ENCODE measurements at places on chromosomes 16 and 17. TPM values are rescaled to one million over a fixed set of nuclear protein-coding genes. Genes with fewer than 3 reads are reported as not detected.

The SLC5A11 gene
- 0.22 TPM for total RNA-seq

The BCO1 gene
- not detected for total RNA-seq

The SMIM36 gene
- total RNA-seq, result not detected

The RAB11FIP4 gene
- 37.9 TPM for total RNA-seq

The TMEM106A gene
- 46.0 TPM for total RNA-seq

The SLC38A10 gene
- total RNA-seq, result 75.9 TPM

The ASIC2 gene
- total RNA-seq, result not detected

DNA sequence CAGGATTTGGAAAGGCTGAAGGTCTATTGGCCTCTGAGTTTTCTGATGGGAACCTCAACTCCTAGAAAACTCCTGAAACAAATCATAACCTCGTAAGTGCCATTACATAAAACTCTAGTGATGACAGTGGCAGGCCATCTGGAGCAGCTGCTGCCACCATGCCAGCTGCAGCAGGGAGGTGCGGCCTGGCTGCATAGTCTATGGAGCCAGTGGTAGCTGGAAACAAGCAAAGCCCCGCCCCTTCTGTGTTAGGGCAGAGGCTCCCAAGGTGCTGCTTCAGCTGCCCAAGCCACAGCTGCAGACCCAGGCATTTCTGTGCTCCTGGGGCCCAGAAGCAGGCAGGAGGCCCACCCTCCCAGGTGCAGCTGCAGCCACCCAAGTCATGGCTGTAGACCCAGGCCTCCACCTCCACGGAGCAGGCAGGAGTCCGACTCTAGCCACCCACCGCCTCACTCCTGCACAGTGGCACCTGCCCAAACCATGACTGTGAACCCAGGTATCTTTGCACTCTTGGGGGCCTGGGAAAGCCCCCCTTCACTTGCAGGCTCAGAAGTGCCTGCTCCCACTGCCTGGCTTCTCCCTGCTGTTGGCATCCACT lies 254.1 kb upstream of the KCNJ16 start:
- no peak for DNase-seq

DNA sequence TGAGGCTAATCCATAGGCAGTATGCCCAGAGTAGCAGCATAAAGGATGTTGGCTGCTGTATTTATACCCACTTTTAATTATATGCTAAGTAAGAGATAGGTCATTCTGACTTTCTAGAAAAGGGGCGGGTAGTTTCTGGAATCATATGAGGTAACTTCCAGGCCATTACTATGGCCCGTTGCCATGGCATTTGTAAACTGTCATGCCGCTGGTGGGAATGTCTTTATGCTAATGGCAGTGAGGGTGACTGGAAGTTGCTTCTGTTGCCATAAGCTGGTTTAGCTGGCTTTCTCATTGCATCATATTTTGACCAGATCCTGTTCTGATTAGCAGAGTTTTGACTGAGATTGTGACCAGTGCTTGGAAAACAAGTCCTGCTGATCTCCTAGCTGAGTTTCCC lies 929.6 kb upstream of the CDH8 start:
- no peak for DNase-seq

GRCh38 chr17:51914577-51914976 lies 243.9 kb downstream of the CA10 start:
- no peak for DNase-seq

DNA sequence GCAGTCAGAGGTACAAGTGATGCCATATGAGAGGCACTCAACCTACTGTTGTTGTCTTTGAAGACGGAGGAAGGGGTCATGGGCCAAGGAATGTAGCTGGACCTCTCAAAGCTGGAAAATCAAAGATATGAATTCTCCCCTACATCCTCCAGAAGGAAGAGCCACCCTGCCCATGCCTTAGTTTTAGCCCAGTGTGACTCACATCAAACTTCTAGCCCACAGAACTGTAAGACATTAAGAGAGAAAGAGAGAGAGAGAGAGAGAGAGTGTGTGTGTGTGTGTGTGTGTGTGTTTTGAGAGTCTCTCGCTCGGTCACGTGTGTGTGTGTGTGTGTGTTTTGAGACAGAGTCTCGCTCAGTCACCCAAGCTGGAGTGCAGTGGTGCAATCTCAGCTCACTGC lies 87.1 kb downstream of the STX8 start:
- no peak for DNase-seq

GRCh38 chr16:67546761-67547422 lies 15.4 kb upstream of the CTCF start:
- peak; percentile 73 for DNase-seq

- DNase-seq, result no peak
These were observed 10.8 kb downstream of the EXOC7 start for GRCh38 chr17:76092526-76093413.

DNA sequence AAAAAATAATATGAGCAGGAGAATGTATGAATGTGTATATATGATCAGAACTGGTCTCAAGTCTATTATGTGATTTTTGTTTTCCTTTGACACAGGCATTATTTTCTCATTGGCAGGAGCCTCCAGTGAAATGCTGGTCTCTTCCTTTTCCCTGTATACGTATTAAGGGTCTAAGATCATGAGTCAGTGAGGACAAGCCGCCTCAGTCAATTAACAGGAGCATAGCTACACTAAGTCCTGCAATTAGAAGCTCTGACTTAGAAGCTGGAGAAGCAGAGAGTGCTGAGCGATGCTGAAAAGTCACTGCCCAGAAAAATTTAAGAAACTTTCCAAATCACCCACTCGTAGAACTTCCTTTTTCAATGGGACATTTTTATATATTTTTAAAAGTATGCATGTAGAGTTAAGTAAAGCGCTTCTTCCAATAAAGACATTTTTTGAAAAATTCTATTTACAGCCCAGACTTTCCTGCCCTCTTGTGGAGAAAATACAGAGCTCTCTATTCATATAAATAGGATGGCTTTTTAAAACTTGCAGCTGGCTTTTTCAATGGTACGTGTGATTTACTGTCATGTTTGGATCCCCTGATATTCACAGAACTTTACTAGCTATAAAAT lies 70.2 kb upstream of the PSMD7 start:
- DNase-seq, result no peak

GRCh38 chr17:80951121-80952090 lies 40.2 kb upstream of the CHMP6 start:
- DNase-seq, result no peak

DNA sequence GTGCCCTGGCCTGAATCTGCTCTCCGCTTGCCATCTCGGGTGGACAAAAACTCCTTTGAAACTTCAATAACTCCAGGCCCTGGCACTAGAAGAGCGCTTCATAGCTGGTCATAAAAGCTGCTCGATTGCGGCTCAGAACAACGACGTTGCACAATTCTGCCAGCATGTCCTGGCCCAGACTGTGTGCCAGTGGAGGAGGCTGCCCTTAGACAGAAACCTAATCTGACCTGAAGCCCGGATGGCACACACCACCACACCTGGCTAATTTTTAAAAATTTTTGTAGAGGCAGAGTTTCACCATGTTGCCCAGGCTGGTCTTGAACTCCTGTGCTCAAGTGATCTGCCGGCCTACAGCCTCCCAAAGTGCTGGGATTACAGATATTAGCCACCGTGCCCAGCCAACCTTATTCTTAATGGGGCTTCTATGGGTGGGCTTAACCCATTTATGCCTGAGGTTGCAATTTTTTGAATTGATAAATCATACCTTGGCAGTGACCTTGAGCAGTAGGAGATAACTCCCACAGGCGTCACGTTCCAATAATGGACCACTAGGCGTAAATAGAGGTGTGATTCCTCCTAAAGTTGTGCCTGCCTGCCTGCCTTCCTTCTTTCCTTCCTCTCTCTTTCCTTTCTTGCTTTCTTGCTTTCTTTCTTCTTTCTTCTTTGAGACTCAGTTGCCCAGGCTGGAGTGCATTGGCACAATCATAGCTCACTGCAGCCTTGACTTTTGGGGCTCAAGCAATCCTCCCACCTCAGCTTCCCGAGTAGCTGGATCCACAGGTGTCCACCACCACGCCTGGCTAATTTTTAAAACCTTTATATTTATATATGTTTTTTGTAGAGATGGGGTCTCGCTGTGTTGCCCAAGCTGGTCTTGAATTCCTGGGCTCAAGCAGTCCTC lies 1.1 kb upstream of the PPL start:
- DNase-seq, result no peak

DNA sequence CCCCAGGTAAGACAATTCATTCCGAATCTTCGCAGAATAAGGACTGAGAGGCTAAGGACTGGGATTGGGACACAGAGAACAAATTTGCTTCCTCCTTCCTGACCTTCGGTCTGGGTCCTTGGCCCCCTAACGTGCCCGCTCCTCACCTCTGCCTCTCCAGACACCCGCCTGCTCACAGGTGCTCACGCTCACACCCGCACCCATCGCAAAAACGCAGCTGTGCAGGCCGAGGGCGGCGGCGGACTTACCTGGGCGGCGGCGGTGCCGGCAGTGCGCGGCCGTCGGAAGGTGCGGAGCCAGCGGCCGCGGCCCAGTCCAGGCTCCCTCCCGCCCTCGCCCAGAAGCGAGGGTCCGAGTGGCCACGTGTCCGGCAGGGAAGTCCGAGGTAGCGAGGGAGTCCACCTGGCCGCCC lies 7.1 kb upstream of the HOXB9 start:
- DNase-seq, result no peak

GRCh38 chr17:80129006-80129565 lies 17.8 kb downstream of the EIF4A3 start:
- DNase-seq, result no peak

DNA sequence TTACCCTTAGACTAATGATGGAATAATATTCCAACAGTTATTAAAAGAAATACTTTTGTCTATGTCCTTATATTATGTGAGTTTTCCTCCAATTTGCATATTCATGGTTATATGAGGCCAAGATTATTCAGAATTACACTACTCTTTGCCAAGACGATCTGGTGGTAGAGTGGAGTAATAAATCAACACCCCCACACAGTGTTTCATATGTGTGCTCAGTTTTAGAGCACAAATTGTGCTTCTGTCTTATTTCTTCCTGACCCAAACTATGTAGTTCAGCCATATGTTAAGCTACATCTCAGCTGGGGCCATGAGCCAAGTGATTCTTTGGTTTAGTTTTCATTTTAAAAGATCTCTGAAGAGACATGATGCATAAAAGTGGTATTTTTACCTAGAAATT lies 26.9 kb upstream of the PPM1E start:
- no peak for DNase-seq
